ENCODE measurements at places on chromosomes 6 and 20.
A peak's percentile ranks its signal among the peaks of the same experiment; 100 is the strongest.

GRCh38 chr6:125367036-125367782, 65.4 kb upstream of the HDDC2 start:
- no peak for DNase-seq

DNA sequence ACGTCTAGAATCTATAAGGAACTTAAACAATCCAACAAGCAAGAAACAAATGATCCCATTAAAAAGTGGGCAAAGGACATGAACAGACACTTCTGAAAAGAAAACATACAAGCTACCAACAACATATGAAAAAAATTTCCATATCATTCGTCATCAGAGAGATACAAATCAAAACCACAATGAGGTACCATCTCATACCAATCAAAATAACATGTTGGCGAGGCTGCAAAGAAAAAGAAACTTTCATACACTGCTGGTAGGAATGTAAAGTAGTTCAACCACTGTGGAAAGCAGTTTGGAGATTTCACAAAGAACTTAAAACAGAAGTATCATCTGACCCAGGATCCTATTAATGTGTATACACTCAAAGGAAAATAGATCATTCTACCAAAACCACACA, 243.9 kb upstream of the RUNX2 start:
- no peak for DNase-seq

DNA sequence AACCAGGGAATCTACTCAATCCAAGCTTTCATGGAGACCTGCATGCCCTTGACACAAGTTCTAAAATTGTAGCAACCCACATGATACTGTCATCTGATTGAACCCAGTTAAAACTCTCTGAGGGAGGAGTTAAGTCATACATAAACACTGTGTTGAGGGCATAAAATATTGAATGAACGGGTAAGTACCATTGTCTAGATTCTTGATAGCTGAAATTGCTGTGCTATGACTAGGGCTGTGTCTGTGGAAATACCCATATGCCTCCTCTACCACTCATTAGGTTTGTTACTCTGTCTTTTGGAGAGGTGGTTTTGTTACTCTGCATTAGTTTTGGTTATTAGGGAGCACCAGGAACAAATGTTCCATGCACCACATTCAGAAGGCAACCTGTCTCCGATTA, 7.6 kb downstream of the ENPP4 start:
- no peak for DNase-seq

GRCh38 chr6:379410-380181, 12.0 kb upstream of the IRF4 start:
- no peak for DNase-seq

GRCh38 chr20:24236201-24236600, 233.2 kb upstream of the SYNDIG1 start:
- DNase-seq: no peak

DNA sequence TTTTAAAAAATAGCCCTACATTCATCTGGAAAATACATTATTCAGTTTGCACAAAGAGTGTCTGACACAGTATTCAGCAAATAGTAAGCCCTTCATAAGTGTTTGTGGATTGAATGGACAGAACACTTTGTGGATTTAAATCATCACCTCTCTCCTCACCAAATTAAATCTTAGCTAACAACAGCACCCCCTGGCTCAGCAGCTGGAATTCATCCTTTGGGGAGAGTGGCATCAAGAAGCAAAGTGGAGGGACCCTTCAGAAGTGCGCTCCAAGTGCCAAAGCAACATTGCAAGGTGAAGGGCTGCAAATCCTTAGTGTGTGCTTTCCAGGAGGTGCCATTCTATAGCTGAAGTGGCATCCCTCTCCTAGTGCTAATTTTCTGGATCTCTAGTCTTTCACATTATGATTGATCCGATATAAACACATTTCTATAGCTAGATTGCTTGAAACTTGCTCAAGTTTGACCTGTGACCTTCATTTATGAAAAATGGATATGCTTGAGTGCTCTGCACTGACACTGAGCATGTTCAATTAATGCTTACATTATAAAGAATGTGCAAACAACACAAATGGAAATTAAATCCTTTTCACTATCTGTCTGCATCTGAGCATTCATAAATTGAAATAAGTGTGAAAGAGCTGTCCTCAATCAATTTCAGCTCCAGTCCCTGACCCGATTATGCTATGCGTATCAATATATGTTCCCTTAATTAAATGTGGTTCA, 891.7 kb downstream of the C6orf118 start:
- DNase-seq: no peak

- no peak for DNase-seq
These were observed 253.0 kb upstream of the SOX4 start for GRCh38 chr6:21340573-21340972.

- DNase-seq: no peak
These were observed 34.8 kb upstream of the TFB1M start for GRCh38 chr6:155349129-155349528.

GRCh38 chr20:62045529-62046285, 20.0 kb downstream of the TAF4 start:
- DNase-seq: no peak

GRCh38 chr20:40049854-40050253, 639.2 kb downstream of the MAFB start:
- DNase-seq: no peak

DNA sequence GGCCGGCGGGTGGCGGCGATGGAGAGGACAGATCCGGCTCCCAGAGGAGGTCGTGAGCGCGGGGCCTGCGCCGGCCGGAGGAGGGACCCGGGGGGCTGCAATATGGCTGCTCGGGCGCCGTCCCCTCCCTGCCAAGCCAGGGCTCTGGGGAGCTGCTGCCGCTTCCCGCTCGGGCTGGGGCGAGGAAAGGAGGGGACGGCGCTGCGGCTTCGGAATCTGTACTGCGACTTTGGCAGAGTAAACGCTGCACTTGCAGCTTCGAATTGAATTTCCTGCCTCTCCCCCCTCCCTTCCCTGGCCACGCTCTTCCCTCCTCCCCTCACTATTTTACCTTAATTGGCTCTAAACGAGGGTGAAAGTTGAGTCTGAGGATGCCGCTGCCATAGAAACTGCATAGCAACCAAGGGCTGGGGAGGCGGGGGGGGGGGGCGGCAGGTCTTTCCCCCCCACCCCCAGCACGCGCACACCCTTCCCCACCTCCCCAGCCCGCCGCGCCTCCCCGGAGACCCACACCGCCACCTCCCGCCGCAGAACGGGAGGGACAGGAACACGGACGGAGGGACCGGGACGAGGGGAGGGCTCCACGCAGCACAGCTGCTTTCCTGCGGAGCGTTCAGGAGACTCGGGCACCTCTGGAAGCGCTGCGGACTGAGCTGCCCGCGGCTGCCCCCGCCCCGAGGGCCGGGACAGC, 93.9 kb downstream of the RNASET2 start:
- peak; percentile 14 for DNase-seq
